GDM1 (cell line): ENCODE measurements at places on chromosomes 2 and 18.

DNA sequence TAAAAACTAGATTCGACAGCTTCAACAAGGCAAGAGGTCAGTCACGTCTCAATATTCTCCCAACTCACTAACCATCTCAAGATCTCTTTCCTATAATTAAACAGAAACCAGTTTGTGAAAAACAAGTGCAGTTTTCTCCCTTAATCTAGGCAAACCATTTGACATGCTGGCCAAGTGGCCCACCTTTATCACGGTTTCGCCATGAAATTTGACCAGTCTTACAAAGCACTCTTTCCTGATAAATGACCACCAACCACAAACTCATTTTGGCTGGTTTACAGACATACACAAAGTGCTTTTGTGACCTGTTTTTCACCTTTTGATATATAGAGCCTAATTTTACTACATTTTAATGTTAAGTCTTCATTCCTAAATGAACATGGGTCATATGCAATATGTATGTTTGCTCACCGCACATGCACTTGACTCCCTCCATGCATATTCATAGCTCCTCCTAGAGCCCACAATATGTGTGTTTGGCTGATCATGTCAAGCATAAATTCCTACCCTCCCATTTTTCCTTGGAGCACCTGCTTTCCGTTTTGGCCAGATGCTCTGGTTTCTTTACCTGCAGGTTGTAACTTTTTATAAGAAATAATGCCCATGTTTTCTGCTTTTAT is 385.1 kb downstream of the RAD51AP2 start:
- DNase-seq: no peak

GRCh38 chr2:103785432-103785831 is 1023.6 kb downstream of the TMEM182 start:
- no peak for DNase-seq

- DNase-seq: no peak
Observed at GRCh38 chr2:73931531-73932500, 5.1 kb downstream of the DGUOK start.

GRCh38 chr18:24322584-24323136 is 75.0 kb downstream of the OSBPL1A start:
- no peak for DNase-seq

GRCh38 chr2:149355716-149356422 is 25.5 kb downstream of the LYPD6 start:
- DNase-seq: no peak

DNA sequence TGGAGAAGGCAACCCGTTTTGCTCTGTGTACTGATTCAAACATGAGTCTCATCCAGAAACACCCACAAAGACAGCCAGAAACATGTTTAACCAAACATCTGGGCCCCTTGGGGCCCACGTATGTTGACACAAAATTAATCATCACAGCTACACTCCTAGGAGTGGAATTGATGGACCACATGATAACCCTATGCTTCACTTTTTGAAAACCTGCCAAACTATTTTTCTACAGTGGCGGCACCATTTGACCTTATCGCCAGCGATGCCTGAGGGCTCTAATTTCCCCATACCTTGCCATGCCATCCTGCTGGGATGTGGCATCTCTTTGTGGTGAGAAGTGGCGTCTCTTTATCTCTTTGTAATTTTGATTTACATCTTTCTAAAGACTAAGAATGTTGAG is 38.5 kb downstream of the PSMG2 start:
- no peak for DNase-seq

- no peak for DNase-seq
Observed at GRCh38 chr2:16861111-16861510, 195.5 kb upstream of the CYRIA start.
